ENCODE measurements at places on chromosomes 6 and 20. TPM values are rescaled to one million over a fixed set of nuclear protein-coding genes. Genes with fewer than 3 reads are reported as not detected.

GRCh38 chr6:163008626-163009025 lies 280.9 kb downstream of the PACRG start:
- no peak for DNase-seq

HLA-DPB1 gene
- total RNA-seq = 10.3 TPM

- DNase-seq = no peak
These were observed 185.7 kb upstream of the EYA4 start for GRCh38 chr6:133055441-133055966.

DNA sequence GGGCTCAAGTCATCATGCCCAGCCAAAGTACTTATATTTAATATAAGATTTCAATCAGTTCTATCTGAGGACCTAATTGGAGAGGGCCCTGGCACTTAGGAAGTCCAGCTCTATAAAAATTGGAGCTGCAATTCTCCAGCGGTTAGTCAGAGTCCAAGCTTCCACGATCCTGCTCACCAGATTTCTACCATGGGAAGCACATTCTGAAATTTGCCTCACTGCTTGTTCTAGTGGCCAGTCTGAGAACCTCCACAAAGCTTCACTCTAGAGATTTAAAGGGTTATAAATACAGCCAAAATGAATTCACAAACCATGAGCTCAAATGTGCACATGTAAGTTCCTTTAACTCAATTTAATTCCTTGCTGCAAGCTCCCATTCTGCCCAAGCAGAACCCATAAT lies 33.5 kb downstream of the PNLDC1 start:
- no peak for DNase-seq

GRCh38 chr6:158191761-158192160 lies 23.6 kb downstream of the GTF2H5 start:
- DNase-seq = no peak

Data from pulmonary artery endothelial cell (primary cell).